NCI-H1417 (cell line): ENCODE measurements at places on chromosomes 12 and 14.

GRCh38 chr14:36001936-36002335 is 174.6 kb downstream of the PTCSC3 start:
- DNase-seq: no peak

GRCh38 chr14:55088356-55088755 is 36.9 kb downstream of the MAPK1IP1L start:
- no peak for DNase-seq

DNA sequence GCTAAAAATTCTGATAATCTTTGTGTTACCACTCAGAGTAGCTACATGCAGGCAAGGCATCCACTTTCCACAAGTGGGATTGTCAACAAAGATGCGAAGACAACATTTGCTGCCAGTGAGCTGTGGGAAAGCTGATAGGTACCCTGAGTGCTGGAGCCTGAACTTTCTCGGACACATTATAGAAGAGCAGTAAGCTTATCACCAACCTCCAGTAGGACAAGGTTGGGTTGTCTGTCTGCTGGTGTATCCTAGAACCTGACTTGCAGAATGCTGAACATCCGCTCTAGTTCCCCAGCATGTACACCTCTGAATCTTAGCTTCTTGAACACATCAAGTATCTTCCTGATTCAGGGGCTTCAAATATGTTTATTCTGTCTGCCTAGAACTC is 103.8 kb upstream of the PPM1H start:
- DNase-seq: no peak

DNA sequence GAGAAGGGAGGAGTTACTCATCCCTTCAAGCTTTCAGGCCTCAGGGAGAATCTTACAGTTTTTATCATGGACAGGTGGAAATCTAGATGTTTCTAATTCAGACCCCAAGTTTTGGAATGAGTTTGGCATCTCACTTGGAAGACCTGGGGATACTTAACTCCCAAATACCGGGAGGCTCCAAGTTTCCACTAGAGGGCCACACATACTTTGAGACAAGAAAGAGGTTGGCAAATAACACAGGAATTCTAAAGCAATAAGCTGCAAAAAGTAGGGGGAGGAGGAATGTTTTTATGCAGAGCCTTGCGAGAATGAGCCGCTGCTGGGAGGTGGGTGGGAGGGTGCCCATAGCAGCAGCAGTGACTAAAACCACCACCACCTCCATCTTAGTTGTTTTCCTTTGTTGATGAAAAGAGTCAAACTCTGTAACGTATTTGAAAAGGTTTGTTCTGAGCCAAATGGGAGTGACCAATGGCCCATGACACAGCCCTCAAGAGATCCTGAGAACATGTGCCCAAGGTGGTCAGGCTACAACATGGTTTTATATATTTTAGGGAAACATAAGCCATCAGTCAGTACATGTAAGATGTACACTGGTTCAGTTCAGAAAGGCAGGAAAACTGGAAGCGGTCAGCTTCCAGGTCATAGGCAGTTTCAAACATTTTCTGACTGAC is 34.2 kb upstream of the RNASE1 start:
- no peak for DNase-seq

DNA sequence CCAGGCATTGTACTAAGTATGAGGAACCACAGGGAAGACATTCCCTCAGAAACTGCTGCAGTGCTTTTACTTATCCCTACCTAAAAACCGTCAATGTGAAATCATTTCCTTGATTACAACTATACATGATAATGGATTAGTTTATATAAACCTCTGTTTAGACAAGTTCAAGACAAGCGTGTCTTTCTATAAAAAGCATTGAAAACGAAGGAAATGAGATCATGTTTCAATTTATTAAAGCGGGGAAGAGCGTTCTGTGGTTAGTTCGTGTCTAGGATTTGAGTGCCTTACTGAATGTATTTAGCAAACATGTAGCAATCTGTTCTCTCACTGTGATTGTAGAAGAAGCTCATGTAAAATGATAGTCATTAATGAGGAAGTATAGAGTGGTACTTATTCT is 37.5 kb downstream of the GALC start:
- DNase-seq: no peak

GRCh38 chr12:110001596-110001995 is 2.4 kb downstream of the ANKRD13A start:
- no peak for DNase-seq

DNA sequence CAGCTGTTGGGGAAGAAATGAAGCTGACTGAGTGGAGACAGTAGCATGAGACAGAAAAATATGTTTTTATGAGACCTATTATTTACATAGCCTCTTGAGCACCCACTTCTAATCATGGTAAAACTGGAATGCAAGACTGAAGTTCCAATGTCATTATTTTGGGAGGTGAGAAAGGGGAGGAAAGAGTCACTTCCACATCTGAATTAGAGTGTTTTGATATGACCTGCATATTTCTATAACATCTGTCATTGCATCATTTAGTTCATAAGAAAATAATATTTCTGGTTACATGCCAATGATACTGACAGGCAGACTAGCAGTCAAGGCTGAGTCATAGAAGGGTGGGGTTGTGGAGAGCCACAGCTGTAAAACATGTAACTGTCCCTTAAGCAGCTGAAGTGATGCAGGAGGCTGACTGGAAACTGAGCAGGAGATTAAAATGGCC is 26.7 kb downstream of the NTN4 start:
- no peak for DNase-seq

DNA sequence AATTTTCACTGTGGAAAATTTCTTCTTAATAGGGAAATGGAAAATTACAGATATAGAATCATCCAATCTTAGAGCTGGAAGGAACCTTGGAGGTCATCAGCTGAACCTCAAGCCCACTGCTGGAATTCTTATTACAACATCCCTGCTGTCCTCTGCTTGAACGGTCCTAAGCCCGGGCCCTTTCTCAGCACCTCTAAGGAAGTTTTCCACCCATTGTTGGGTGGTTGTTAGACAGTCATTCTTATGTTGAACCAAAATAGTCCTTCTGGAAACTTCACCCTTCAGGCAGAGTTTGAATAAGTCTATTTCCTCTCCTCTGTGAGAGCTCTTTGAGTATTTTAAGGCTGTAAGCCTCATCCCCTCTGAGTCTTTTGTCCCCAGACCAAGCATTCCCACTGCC is 70.7 kb downstream of the ZFP36L1 start:
- no peak for DNase-seq

GRCh38 chr12:51246254-51246853 is 7.7 kb downstream of the DAZAP2 start:
- DNase-seq: peak; percentile 39

GRCh38 chr14:21440859-21441258 is 15.1 kb downstream of the CHD8 start:
- DNase-seq: no peak

DNA sequence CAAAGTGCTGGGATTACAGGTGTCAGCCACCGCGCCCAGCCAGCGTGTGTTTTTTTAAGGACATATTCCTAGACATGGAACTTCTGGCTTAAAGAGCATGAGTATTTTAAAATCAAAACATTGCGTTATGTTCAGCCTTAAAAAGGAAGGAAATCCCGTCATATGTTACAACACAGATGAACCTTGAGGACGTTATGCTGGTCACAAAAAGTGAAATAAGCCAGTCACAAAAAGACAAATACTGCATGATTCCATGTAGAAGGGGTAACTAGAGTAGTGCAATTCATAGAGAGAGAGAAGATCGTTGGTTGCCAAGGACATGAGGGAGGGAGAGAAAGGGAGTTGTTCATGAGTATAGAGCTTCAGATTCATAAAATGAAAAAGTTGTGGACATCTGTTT is 53.9 kb downstream of the ACACB start:
- no peak for DNase-seq

DNA sequence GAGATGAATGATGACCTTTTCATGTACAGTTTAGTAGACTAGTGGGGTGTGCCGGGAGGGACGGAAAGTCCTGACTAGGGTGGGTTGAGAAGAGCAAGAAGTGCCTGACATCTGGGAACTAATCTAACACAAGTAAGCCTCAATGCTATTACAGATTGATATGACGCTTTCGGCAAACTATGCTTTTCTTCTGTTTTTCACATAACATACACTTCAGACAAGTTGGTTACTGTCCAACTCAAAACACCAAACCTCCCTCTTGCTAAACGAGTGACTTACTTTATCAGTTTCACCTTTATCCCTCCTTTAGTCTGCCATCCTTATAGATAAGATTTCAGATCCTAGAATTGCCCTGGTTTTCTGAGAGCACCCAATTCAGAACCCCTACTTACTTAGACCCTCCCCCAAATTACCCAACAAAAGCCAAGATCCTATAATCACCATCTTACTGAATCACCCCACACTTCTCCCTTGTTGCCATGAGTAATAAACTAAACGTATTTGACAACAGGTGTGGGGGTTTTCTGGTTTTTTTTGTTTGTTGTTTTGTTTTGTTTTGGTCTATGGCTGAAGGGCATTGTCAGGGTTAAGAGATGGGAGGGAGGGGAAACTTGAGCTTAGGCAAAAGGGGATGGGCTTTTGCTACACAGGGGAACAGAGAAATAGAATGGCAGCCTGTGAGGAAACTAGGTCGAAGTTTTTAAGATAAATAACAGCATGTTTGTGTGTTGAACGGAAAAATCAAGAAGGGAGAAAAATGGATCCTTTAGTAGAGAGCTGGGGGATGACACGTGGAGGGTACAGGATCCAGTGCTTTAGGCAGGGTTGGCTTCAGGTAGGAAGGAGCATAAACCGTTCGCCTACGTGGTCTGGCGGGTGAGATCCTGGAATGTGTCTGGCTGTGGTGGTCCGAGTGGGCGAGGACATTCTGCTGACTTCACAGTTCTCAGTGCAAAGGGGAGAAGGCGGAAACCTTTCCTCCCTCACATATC is 6.1 kb upstream of the PSMA3 start:
- no peak for DNase-seq

DNA sequence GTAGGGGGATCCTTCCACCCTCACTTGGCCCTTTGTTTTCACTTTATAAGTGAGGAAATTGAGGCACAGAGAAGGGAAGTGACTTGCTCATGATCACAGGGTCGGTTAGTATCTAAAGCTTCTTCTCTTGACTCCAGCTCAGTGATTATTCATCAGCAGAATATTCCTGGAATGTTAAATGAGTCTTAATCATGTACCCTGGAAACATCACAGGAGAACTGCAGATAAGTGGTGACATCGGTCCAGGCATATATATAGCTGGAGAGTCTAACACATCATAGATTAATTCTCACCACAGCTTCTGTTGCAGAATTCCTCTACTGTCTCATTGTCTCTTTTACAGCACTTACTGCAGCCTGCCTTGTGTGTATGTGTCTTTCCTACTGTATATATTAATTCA is 69.9 kb downstream of the PAH start:
- DNase-seq: no peak

DNA sequence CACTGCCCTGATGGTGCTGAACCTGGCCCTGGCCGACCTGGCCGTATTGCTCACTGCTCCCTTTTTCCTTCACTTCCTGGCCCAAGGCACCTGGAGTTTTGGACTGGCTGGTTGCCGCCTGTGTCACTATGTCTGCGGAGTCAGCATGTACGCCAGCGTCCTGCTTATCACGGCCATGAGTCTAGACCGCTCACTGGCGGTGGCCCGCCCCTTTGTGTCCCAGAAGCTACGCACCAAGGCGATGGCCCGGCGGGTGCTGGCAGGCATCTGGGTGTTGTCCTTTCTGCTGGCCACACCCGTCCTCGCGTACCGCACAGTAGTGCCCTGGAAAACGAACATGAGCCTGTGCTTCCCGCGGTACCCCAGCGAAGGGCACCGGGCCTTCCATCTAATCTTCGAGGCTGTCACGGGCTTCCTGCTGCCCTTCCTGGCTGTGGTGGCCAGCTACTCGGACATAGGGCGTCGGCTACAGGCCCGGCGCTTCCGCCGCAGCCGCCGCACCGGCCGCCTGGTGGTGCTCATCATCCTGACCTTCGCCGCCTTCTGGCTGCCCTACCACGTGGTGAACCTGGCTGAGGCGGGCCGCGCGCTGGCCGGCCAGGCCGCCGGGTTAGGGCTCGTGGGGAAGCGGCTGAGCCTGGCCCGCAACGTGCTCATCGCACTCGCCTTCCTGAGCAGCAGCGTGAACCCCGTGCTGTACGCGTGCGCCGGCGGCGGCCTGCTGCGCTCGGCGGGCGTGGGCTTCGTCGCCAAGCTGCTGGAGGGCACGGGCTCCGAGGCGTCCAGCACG is 4.7 kb downstream of the LTB4R start:
- DNase-seq: no peak

DNA sequence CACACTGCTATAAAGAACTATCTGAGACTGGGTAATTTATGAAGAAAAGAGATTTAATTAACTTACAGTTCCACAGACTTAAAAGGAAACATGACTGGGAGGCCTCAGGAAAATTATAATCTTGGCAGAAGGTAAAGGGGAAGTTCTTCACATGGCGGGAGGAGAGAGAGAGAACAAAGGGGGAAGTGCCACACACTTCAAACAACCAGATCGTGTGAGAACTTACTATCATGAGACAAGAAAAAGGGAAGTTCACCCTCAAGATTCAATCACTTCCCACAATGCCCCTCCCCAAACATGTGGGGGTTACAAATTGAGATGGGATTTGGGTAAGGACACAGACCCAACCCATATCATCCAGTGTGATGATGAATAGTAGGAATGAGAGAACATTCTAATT is 366.5 kb downstream of the LRFN5 start:
- DNase-seq: no peak

DNA sequence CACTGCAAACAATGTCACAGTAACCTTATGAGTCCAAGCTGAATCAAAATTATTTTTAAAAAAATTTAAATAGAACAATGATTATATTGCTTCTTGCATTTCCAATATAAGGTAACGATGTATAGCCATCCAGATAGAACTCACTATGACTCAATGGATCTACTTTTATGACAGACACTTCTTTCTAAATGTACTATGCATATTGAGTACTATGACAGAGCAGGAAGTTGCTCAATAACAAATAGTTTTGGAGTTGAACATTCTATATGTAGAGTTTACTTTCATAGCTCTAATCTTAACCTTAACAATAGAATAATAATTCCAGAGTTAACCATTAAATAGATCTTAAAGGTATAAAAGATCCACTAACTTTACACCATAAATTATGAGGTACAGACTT is 46.7 kb upstream of the ALG10B start:
- no peak for DNase-seq

DNA sequence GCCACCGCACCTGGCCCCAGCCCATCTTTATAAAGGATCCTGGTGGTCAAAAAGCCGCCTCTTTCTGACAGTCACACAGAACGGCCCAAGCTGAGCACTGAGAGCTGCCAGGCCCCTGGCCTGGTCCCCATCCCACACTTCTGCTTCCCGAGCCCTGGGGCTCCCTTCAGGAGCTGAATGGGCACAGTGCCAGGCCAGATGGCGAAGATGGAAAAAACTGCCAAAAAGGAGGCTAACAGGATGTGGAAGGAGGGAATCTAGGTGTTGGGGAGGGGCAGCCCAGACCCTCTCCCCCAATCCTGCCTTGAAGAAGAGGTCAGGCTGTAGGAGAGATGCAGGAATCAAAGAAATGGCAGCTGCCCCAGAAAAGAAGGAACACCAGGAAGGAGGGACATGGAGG is 5.0 kb downstream of the LPAR5 start:
- no peak for DNase-seq

DNA sequence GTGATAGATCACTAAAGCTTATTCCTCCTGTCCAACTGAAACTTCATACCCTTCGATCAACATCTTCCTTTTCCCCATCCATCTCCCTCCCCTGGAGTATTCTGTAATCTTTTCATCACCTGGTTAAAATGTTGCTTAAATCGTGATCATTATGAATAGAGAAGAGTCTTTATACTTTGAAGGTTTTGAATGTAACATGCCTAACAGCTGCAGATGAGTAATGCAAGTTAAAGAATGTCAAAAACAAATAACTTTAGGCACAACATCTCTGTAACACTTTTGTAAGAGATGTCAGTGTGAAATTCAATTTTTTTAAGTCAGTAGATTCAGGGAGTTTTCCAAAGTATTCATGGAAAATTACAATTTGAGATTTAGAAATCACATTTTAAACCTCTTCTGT is 25.0 kb downstream of the RXYLT1 start:
- no peak for DNase-seq
